Amygdala (tissue), 56 donors: ENCODE measurements at places on chromosomes 13 and 19.

DNA sequence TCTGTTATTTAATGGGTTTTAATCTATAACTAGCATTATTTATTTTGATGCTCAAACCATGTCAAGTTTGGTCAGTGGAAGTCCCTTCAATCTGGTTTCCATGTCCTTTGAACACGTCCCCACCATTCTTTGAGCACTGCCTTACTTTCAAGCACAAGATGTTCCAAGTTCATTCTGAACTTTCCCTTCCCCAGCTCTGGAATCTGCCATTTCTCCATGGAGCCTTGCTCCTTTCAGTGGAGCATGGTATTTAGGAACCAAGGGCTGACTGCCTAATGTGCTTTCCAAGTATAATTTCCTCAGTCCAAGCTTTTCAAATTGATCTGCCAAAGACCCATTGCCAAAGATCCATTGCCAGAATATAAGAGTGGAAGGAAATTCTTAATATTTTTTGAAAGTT is 1.1 kb upstream of the ZNF546 start:
- no peak for DNase-seq

GRCh38 chr19:39158646-39159260 is 33.2 kb downstream of the PAK4 start:
- no peak for DNase-seq

DNA sequence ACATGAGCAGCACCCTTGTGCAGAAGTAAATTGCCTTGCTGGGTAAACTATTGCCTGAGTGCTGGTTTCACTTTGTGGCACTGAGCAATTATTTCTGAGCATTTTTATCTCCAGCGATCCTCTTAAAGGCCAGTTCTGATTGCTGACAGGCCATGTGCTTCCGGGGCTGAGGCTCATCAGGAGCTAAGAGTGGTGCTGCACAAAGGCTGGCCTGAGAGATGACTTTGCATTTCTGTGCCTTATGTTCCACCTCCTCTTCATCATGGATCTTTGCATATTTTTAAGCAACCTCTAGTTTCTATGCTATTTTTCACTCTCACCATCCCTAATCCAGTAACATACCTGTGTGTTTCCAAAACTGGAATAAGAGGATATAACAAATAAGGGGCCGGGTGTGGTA is 17.6 kb upstream of the COG6 start:
- DNase-seq: no peak

DNA sequence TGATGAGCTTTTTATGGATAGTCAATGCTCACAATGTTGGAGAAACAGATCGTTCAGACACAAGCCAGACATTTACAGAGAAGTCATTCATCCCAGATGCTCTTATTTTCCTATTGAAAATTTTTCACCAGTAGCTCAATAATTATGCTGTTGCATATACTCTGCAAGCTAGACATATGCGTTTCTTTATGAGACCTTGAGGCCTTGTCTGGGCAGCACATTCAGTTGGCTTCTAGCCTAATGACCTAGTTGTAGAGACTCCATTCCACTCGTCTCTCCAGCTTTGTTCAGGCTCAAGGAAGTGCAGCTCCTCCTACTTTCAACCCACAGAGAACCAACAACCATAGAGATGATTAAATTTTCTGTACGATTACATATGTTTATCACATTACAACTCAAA is 237.7 kb downstream of the MZT1 start:
- no peak for DNase-seq

- no peak for DNase-seq
Observed at GRCh38 chr19:18131841-18132596, 20.9 kb upstream of the PIK3R2 start.

GRCh38 chr19:51097166-51097738 is 11.0 kb downstream of the CTU1 start:
- peak; percentile 68 for DNase-seq

- no peak for DNase-seq
Observed at GRCh38 chr19:19653597-19654147, 9.8 kb downstream of the ATP13A1 start.

DNA sequence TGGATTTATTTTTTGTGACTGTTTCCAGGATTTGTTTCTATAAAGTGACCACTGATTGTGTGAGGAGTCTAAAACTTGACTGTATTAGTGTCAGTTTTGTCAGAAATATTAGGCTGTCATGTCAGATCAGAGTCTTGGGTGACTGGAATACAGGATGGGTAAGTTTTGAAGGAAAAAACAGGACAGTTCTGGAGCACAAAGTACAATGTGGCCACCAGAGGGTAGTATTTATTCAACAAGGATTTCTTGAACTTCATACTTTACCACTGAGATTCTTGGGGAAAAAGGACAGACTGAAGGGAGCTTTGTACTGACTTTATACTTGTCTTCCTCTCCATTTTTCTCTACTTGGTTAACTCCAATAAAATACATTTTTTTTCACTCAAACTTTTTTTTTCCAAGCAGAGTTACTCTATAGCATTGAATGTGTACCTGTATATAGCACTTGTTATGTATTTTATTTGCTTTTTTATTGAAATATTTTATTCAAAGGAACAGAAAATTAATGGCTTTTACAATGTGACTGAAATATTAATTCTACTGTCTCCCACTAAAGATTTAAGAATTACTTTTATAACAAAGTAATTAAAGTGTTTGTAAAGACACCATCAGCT is 51.1 kb downstream of the LMO7 start:
- no peak for DNase-seq

GRCh38 chr19:16326401-16327168 is 2.0 kb downstream of the KLF2 start:
- no peak for DNase-seq

GRCh38 chr19:47099576-47100050 is 14.0 kb downstream of the ZC3H4 start:
- no peak for DNase-seq

DNA sequence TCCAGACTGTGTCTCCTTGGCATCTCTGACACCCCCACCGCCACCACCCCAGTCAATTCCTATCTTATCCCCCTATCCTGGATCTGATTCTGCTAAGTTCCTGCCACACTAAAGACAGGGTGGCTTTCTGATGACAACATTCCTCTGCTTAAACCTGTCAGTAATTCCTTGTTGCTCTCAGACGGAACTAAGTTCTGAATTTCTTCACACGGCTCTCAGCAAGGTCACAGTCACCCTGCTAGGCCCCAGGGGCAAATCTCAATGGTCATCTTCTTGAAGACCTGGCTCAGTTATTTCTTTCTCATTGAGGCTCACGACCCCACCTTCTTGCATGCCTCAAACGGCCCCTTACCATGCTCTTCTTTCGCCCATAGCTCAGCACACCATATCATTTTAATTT is 7.6 kb downstream of the ALOX5AP start:
- DNase-seq: no peak

DNA sequence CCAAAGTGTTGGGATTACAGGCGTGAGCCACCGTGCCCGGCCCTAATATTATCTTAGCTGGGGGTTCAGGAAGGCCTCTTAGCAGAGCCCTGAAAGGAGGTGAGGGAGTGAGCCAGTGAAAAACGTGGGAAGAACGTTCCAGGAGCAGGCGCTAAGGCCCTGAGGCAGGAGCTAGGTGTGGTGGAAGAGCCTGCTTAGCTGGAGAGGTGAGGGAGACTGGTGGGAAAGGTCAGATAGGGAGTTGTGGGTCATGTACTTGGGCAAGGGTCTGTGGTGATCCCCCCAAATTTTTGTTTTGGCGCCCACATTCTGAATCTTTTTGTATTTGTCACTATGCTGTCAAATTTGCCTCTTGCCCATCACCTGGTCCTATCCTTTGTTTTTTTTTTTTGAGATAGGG is 5.1 kb upstream of the INAFM1 start:
- no peak for DNase-seq

DNA sequence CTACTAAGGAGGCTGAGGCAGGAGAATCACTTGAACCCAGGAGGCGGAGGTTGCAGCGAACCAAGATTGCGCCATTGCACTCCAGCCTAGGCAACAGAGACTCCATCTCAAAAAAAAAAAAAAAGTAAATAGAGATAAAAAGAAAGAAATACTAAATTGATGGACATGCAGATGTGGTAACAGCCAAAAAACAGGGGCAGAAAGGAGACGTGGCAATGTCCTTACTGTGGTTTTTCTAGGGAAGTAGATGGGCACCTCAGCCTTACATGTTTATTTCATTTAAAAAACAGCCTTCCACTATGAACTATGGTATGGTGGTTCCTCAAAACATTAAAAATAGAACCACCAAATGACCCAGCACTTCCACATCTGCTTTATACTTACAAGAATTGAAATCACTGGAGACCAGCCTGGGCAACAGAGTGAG is 6.5 kb upstream of the EIF3G start:
- no peak for DNase-seq

DNA sequence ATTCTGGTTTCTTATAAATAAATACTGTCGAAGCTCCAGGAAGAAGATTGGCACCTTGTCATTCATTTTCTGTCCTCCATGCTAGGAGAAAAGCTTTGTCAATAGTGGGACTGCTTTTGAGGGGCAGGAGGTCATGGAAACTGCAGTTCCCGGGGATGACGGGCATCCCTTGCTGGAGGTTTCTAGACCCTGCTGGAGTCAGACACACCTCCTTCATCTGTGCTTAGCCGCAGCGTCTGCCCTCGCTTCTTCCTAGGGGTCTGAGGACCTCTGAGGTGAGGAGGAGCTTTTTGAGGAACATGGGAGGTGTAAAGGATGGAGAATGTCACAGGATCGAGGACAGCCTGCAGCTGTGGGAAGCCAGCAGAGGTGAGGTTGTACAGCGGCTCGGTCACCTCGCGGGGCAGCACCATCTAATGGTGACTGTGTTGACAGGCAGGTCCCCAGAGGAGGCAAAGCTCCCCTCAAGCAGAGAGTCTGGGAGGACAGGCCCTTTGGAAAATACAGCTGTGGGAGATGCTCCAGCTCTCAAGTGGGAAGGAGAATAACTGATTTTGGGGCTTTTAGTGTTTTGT is 172.7 kb upstream of the RNF113B start:
- no peak for DNase-seq

DNA sequence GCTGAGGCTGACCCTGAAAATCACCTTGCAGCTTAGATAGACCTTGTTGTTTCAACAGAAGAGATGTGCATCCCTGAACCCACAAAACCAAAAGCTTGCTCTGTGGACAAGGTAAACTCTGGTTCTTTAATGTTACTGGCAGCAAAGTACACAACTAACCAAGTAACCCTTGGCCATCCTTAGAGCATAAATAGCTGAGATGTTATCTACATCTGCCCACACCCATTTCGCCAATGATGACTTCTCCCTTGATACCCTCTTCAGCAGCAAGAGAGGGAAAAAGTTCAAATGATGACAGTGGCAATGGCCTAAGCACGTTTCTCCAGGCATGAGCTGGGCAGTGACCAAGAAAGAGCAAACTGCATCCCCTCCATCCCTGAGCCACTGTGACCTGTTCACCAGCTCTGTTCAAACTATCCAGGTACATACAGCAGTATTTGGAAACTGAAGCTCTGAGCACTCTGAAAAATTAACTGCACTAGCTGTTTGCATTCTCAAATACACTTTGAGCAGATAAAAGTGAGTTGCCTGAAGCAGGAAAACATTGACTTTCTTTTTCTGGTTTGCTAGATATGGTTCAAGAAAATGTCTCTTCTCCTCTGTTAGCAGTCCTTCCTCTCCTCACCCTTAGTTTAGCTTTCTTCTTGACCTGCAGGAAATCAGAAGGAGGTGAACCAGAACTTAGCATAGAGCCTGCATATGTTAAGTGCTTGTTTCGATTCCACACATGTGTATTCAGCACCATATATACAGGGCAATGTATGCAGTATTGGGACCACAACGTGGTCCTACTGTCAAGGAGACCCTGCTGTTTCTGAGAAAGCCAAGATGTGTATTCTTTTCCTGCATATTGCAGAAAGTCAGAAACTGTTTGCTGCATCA is 231.7 kb downstream of the FOXO1 start:
- DNase-seq: no peak

DNA sequence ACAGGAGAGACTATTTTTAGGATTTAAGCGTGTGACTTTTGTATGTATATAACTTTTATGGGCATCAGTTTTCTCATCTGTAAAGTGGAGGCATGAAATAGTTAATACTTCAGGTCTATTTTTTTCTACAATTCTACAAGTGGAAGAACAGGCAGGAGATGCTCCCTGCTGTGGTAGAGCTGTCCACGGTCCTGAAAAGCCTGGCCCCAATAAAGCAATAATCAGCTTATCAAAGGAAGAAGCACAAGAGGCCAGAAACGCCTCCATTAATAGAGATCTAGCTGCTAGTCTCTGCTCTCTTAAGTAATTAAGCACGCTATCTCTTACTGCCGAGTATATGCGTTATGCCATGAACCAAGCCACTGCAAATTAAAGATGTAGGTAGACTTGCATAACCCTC is 28.0 kb upstream of the WASF3 start:
- DNase-seq: no peak

DNA sequence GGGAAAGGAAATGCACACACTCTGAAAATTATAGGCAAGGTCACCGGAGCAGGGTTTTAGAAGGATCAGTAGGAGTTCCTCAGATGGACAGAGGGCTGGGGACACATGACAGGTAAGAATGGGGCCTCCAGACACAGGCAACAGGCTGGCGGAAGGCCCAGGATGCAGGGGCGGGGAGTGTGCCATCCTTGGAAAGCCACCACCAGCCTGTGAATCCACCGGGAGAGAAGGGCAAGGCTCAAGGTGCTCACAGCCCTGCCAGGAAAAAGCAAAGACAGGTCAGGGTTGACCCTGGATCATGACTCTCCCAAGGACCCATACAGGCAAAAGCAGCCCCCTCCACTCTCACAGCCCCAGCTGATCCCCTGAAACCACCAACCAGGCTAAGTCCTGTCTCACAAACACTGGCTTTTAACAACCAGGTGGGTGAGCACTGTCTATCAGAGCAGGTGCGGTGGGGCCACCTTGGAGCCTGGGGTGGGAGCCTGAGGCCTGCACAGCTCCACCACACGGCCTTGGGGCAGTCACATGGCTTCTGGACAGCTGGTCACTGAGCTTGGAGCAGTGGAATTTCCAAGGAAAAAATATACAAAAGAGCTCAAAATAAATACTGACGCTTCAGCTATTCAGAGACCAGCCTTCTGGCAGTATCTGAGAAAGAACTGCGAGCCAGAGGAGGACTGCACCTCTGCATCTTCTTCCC is 35.2 kb upstream of the ISYNA1 start:
- DNase-seq: no peak

GRCh38 chr13:111460548-111461444 is 140.4 kb downstream of the TEX29 start:
- DNase-seq: peak; percentile 36

- no peak for DNase-seq
Observed at GRCh38 chr13:111239764-111240670, 80.4 kb upstream of the TEX29 start.

- no peak for DNase-seq
Observed at GRCh38 chr13:29801102-29801501, 49.3 kb downstream of the UBL3 start.

- DNase-seq: peak; percentile 34
Observed at GRCh38 chr19:3984908-3985642, at the start of gene EEF2. Gene EEF2 (minus strand): TSS chr19:3985463. CDS start chr19:3985380, 83 bp downstream.

DNA sequence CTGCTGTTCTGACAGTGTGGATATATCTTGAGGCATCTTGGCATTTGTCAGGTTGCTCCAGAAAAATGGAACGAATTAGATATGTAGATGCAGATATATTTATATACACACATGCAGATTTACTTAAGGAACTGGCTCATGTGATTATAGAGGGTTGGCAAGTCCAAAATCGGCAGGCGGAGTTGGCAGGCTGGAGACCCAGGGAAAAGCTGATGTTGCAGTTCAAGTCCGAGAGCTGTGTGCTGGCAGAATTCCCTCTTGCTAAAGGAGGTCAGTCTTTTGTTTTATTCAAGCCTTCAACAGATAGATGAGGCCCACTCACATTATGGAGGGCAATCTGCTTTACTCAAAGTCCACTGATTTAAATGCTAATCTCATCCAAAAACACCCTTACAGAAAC is 24.4 kb upstream of the CSNK1A1L start:
- no peak for DNase-seq

- no peak for DNase-seq
Observed at GRCh38 chr13:66362485-66362884, 867.7 kb downstream of the PCDH9 start.
